BJ (cell line): ENCODE measurements at places on chromosomes 12 and 14. TPM values are rescaled to one million over a fixed set of nuclear protein-coding genes. Genes with fewer than 3 reads are reported as not detected.

RPGRIP1 gene
- polyA plus RNA-seq, result not detected in 2 replicates

PPP1R1A gene
- not detected in 2 replicates for polyA plus RNA-seq

SLC17A8 gene
- not detected in 2 replicates for polyA plus RNA-seq

ARHGEF25 gene
- 18.0 and 26.0 TPM in 2 replicates for polyA plus RNA-seq

SLC16A7 gene
- 23.0 and 32.8 TPM in 2 replicates for polyA plus RNA-seq
